Breast epithelium (tissue), 4 donors: ENCODE measurements at places on chromosomes 16 and 17. TPM values are rescaled to one million over a fixed set of nuclear protein-coding genes. Genes with fewer than 3 reads are reported as not detected.
A peak's percentile ranks its signal among the peaks of the same experiment; 100 is the strongest.

DNA sequence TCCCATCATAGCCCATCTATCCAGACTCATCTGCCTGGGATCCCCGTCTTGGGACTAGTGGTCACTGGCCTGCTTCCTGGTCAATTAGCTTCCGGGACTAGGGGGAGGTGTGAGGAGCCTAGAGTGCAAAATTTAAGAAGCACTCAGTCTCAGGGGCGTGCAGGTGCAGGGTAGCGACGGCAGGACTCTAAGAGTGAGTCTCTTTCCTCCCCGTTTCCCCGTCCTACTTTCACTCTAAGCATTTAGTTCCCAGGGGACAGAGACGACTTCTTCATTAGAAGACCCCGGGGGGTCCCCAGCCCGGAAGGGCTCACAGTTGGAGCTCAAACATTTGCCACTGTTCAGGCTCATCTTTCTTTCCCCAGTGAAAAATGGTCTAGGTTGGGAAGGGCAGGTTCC lies 677 bp upstream of the ZNHIT3 start:
- DNase-seq = no peak
- H3K36me3 ChIP-seq = no peaks in the 10 kb centered on the region
- H3K27ac ChIP-seq = peak overlapping the region; percentile 94
- H3K4me1 ChIP-seq = peaks cover 3% of the 10 kb centered on the region
- no peaks in the 10 kb centered on the region for H3K27me3 ChIP-seq
- peak overlapping the region; percentile 100 for H3K4me3 ChIP-seq

The ZP2 gene
- total RNA-seq = not detected

The NOXO1 gene
- total RNA-seq = not detected

GRCh38 chr17:7755095-7755890 lies 37.7 kb downstream of the DNAH2 start:
- H3K27ac ChIP-seq = no peak overlapping the region
- no peaks in the 10 kb centered on the region for H3K36me3 ChIP-seq
- no peak overlapping the region for H3K4me3 ChIP-seq
- DNase-seq = no peak
- no peaks in the 10 kb centered on the region for H3K27me3 ChIP-seq

DNA sequence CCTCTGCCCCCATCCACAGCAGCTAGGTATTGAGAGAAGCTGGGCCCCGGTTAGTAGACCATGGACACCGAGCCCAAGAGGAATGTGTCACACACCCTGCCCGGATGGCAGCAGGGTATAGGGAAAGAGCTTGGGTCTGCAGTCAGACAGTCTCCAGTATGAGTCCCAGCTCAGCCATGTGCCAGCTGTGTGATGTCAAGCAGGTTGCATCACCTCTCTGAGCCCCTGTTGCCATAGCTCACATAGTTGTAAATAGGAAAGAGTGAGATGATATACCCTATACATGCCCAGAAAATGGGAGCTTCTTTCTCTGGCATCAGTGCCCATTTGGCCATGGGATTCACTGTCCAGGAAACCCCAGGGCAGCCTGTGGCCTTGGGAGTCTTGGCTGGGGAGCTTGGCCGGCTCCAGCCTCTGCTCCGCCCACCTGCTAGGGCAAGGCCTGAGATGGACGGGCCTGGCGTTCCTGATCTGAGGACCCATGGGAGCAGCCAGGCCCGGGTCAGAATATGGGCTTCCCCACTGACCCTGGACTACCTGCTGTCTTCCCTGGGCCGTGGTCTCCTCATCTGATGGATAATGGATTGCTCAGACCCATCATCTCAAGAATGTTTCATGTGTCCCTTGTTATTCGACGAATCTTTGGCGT lies 13.2 kb downstream of the CD300LG start:
- H3K27me3 ChIP-seq = no peaks in the 10 kb centered on the region
- H3K27ac ChIP-seq = peak overlapping the region; percentile 76
- no peaks in the 10 kb centered on the region for H3K4me1 ChIP-seq
- DNase-seq = no peak
- no peaks in the 10 kb centered on the region for H3K36me3 ChIP-seq

- no peaks in the 10 kb centered on the region for H3K27me3 ChIP-seq
- H3K27ac ChIP-seq = no peak overlapping the region
Measured at GRCh38 chr17:64205804-64206203, 57.3 kb downstream of the TEX2 start.

The JPH3 gene
- not detected for total RNA-seq

The PRSS27 gene
- total RNA-seq = not detected
